ENCODE measurements at places on chromosomes 5 and 9.

GRCh38 chr5:169914766-169915165 is 65.5 kb downstream of the INSYN2B start:
- DNase-seq = peak; percentile 59

DNA sequence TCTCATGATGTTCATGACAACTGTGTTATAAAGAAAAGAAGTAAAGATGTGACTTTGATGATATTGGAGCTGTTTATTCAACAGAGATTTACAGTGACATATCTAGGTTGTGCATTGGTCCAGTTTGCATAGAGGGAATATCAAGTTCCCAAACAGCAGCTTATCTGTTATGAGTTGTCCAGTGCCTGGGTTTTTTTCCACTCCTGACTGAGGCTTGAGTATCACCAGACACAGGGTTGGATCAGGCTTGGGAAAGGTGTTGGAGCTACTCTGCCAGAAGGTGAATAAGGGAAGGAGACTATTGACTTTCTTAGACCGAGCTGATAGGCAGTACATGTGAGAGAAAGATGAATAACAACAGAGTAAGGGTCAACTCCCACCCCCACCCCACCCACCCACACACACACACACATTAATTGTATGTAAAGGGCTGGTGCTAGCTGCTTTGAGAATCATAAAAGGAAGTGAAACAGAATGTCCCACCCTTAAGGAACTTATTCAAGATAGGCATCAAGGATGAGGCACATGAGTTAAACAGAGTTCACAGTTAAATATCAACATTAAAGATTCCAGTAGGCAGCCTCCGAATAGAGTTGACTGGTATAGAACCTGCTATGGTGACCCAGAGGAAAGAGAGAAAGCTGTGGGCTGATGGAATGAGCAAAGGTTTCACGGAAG is 33.0 kb upstream of the RASGRF2 start:
- DNase-seq = no peak

DNA sequence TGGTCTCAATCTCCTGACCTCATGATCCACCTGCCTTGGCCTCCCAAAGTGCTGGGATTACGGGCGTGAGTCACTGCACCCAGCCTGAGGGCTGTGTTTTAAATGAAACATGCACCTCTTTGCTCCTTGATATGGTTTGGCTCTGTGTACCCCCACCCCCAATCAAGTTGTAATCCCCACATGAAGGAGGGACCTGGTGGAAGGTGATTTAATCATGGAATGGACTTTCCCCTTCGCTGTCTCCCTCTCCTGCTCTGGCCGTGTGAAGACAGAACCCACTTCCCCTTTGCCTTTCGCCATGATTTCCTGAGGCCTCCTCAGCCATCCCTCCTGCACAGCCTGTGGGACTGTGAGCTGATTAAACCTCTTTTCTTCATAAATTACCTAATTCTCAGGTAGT is 12.5 kb upstream of the NOTCH1 start:
- no peak for DNase-seq

- DNase-seq = no peak
These were observed 426.8 kb upstream of the CDH9 start for GRCh38 chr5:27465140-27465539.

DNA sequence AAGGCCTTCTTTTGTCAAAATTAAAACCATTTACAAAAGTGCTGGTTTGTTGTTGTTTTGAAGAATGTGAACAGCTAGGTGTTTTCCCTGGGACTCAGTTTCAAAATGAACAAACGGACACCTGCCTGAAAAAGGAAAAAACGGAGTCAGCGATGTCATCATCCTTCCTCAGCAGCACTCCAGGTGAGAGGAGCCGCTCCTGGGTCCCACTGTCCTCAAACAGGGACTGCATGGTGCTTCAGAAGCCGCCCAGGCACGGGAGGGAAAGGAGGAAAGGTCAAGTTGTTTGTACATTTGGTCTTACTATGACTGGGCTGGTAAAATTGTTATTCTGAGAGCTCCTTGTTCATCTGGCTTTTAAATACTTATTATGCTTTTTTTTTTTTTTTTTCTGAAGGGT is 69.0 kb upstream of the ZSWIM6 start:
- DNase-seq = no peak

DNA sequence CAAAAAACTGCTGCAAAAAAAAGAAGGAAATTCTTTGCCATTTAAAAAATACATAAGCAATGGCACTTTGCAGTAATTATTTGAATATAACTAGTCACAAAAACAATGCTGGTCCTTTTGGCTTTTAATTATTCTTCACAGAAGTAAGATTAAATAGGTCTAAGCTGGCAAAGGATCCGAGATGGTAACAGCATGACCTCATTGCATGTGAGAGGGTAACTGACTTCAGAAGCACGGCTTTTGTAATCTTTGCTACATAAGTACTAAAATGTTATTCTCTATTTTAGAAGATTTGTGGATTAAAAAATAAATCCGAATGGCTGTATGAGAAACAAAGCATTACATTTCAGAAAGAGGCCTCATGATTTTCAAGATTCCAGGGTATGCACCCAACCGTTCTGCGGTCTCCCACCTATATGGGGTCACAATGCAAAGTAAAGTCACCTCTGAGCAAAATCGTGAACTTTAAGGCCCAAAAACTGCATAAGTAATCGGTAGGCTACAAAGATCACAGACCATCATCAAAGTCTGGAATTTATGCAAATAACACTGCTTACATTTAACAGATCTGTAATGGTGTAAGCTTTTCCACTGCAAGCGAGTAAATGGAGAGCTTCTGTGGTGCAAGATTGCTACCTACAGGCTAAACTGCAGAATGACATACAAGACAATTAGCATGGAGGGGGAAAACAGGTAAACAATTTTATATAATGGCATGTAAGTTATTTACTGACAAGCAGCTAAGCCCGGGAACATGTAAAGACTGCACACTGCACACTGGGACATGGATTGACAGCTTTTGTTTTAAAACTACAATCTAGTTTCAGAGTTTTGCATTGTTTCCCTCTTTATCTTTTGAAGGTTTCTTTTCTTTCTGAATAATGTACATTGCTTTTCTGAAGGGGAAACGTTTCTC is 231.6 kb downstream of the SLF1 start:
- no peak for DNase-seq

DNA sequence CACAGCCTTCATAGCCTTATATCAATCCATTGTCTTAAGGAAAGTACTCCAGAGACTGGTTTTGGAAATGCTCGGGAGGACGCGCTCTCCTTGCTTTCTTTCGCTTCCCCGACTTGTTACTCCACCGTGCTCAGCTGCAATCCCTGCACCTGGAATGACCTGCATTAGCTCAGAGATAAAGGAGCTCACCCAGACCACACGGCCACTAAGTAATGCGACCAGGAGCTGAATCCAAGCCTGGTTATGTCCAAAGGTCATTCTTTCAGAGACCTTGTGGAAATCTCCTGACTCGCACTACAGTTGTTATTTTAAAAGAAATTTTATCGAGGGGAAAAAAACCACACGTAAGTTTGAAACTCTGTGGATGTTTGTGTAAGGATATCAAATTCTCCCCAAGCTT is 135.3 kb upstream of the DPYSL3 start:
- no peak for DNase-seq

DNA sequence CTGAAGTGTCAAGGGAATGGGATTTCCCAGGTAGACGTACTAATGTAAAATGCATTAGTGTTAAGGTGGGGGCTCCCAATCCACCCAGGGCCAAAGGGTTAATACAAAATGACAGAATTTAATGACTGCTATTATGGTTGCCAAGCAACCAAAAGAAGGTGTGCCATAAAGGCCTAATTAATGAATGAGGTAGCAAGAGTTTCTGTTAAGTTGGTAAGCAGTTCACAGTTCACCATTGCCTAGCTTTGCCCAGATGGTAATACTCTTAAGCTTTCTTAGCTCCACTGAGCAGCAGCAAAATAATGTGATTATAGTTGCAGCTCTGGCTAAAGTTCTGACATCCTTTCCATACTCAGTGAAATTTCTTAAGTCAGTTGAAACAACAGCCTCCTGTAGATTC is 211.7 kb downstream of the DENND1A start:
- no peak for DNase-seq

DNA sequence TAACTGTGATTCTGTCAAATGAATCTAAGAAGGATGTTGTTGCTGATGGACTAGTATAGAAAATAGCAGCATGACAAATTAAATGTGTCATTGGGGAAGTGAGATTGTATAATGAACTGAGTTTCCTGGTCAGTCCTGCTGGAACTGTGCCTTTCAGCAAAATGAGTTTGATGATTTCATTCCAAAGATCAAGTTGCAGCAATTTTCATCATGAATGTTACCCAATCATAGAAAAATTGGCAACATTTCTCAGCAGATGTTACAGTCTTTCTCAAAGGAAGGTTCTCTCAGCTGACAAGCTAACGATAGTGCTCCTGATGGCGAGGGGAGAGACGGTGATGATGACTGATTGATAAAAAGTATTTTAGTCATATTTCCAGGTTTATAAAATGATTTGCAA is 10.7 kb downstream of the PCDHAC2 start:
- no peak for DNase-seq

GRCh38 chr5:104569621-104570020 is 1007.0 kb upstream of the NUDT12 start:
- DNase-seq = no peak

GRCh38 chr5:160453751-160454150 is 32.1 kb downstream of the PTTG1 start:
- DNase-seq = no peak

DNA sequence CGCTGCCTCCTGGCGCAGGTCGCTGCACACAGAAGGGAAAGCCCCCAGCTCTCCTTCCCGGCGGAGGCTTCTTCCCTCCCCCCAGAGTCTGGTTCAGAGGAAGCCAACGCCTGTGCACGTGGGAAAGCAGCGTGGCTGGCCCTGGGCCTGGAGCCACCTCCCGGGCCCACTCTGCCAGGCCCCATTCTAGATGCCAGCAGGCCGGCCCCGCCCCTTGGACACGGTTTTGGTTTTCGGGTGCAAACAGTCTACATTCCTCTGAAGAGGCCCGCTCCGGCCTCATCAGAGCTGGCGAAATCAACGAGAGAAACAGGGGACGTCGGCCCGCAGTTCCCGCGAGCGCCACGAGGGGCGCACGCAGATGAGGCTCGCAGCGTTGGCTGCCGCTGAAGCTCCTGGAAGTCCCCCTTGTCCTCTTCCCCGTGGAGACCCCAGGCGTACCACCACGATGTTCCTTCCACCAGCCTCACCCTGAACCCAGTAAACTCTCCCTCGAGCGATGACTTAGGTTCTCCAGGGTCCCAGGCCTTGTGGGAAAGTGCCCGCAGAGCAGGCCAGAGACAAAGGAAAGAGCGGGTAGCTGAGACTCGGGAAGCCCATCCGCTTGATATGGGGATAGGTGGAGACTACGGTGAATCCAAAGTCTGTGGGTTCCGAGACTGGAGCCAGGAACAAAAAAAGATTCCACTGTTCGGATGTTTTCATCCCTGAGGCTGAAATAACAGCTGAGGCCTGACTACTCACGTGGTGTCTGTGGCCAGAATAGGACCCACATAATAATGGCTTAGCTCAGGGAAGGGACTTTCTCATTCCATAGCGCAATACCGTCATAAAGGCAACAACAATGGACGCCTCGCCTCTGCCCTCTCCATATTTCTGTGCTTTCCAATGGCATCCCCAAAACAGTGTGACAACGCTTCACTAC is 64.2 kb downstream of the KLF4 start:
- DNase-seq = peak; percentile 77

DNA sequence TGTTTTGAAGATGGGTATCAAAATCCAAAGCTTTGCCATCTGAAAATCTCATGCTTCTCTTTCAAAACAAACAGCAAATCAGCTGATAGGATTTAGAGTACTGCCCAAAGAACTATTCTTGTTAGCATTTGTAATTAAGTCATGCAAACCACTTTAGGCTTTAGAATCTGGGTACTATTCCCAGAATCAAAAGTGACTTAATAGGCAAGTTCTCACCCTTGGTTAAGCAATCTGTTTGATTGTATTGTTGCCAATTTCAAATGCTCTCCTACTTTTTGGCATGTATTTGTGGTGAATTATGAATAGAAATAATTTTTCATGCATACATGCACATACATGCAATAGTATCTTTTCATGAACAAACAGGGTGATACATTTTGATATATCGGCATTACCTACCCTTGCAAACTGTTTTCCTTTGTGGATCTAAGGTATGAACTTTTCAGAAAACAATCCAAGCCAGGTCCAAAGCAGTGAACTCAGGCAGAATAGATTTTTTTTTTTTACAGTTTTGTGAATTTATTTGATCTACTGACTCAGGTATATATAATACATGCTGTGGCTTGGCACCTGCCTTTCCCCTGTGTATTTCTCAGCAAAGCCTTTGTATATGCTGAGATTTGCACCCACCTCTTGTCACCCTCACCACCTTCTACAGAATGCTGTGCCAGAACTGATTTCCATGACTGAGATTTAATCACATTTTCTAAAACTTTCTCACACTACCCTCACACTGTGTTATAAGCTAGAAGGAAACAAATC is 9.0 kb downstream of the IL33 start:
- DNase-seq = no peak

GRCh38 chr9:128683340-128684064 is 5.5 kb upstream of the SET start:
- DNase-seq = no peak

DNA sequence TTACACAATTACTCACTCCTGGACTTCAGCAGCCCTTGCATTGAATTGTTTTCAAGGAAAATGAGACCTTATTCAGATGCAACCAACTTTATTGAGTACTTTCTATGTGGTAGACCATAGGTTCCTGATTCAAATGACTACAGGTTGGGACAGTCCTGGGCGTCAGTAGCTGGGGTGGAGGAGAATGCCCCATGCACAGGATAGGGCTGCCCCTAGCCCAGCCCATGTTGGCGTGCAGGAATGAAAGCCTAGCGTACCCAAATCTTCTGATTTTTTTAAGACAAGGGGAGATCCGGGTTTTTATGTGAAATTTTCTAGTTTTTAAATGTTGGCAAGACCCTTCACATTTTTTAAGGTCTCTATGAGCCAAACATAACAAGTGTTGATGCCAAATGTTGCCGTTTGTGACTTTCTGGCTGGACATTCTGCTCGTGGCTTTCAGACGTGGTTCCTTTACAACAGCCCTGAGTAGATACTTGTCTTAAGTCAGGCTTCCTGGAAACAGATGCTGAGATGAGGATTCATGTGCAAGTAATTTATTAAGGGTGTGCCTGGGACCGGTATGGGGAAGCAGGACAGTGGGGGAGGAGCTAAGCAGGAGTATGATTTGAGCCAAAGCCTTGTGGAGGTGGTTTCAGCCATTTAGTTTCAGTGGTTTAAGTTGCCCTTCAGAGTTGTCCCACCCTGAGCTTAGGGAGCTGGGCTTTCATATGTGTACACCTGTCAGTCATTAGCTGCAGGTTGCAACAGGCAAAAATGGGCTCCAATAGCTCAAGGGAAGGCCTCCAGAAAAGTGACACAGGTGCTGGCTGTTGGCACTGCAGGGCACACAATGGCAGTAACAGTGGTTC is 154.1 kb downstream of the NTRK2 start:
- DNase-seq = no peak

- no peak for DNase-seq
These were observed 6.9 kb upstream of the PFDN1 start for GRCh38 chr5:140309706-140310249.
